KBM-7 (cell line): ENCODE measurements at places on chromosomes 7 and 10.

- no peak for DNase-seq
Measured at GRCh38 chr7:7931626-7932025, 37.0 kb upstream of the GLCCI1 start.

DNA sequence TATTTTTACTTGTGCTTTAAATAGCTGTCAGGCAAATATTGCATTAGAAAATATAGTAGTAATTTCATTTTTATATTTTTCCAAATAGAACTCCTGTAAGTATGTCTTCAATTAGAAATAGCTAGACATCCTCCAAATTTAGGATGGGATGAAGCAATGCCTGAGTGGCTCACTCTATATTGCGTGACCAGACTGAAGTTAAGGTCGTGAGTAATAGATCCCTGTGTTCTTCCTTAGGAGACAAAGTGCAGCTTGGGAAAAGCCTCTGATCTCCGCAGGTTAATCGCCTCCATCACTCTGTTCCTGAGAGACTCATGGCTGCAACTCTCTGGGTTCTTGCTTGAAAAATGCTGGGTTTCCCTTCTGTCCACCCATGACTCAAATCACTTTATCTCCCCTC, 484.8 kb upstream of the ANKRD30A start:
- DNase-seq, result no peak

GRCh38 chr7:53302496-53303246, 267.2 kb downstream of the POM121L12 start:
- DNase-seq, result no peak

- no peak for DNase-seq
Measured at GRCh38 chr7:104230606-104231005, 22.8 kb upstream of the ORC5 start.

- no peak for DNase-seq
Measured at GRCh38 chr10:69321039-69321715, 42.9 kb downstream of the HK1 start.

DNA sequence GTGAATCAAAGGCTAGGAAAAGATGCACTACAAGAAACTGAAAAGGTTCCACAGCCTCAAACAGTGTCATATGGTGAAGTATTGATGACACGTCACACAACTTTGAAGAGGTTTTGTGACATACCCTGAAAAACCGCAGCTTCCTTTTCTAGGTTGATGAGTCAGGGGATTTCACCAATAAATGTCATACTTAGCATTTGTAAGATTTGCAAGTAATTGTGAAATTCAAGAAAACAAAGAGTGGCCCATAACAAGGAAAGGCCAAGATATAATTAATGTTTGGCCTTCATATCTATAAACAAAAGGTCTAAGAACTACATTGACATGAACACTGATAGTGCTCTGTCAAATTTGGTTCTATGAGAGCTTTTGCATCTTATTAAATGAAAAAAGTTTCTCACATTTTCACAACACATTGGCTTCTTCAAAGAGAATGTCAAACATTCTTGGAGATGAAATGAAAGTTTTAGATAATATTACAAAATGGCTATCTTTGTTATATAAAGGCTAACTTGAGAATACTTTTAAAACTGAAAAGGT, 62.0 kb upstream of the NAMPT start:
- DNase-seq, result peak; percentile 89

- no peak for DNase-seq
Measured at GRCh38 chr10:52437205-52437646, 123.1 kb downstream of the DKK1 start.

DNA sequence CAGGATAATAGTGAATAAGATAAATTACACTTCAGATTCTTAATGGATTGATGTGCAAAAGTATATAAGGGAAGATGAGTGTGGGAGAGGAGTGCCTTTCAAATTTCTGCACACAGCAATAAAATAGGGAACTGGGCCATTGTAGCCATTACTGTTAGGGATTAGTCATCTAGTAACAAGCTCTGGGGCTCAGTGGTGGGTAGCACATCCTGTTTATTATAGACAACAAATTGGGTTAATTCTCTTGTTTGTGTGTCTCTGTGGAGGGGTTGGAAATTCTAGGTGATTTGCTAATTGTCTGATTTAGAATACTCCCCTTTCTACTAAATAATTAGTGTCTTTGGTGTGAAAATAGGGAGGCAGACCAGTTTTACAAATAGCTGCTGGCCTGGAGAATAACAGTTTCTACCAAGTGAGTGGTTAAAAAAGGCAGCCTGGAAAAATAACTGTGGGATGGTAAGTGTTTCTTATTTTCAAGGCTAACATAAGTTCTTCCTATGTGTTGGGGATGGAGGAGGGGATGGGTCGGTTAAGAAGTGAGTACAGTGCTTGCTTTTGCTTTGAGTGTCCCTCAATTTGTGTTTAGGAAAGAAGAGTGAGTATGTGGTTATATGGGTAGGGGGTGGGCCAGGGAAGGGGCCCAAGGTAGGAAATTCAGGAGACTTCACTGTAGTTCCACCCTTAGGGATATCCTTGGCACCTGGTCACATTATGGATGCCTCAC, 43.3 kb upstream of the TMEM248 start:
- DNase-seq, result peak; percentile 28

GRCh38 chr10:3811291-3811870, 26.4 kb upstream of the KLF6 start:
- DNase-seq, result no peak

- DNase-seq, result peak; percentile 77
Measured at GRCh38 chr10:31242902-31243301, 76.1 kb upstream of the ZEB1 start.

GRCh38 chr10:78981970-78982281, 86.8 kb upstream of the ZMIZ1 start:
- DNase-seq, result no peak

- DNase-seq, result no peak
Measured at GRCh38 chr10:104216631-104217030, 15.5 kb downstream of the CFAP43 start.

DNA sequence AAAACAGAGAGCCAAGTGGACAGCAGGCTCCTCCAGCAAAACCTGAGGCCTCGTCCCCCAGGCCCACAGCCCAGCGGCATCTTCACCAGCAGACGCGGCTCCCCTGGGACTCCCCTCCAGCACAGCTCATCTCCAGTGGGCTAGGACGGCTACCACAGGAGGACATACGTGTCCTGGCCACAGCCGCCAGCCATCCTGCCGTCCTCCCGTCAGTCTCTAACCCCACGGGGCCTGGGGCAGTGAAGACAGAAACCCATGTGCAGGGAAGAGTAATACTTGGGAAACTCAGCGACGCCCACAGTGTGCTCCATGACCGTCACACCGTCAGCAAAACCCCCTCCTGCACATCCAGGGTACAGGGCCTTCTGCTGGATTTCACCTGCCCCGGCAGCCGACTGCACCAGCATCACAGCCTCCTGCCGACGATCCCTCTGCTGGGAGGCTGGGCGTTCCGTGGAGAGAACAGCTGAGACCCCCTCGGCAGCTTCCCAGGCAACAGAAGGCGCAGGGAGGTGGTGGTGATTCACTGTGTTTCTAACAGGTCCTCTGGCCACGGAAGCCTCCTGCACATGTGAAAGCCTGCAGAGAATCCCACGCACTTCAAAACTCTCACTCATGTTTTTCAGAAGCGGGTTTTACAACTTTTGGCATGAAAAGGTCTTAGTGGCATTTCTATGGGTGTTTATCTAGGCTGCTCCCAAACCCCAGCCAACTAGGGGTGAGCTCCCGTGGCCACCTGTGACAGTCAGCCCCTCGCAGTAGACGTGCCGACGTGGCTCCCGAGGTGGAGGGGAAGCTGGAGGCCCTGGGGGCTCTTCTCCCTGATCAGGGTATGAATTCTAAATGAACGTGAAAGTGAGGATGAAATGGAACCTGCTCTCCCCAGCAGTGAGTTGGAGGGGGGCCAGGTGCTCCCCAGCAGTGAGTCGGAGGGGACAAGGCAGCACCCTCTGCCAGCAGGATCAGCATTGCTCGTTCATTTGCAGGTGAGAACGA, 513.5 kb downstream of the PTPRN2 start:
- no peak for DNase-seq

GRCh38 chr7:109898-110556, 82.3 kb upstream of the FAM20C start:
- no peak for DNase-seq

- DNase-seq, result no peak
Measured at GRCh38 chr10:78506614-78507013, 473.0 kb downstream of the RPS24 start.

GRCh38 chr10:36452851-36453250, 672.5 kb upstream of the ANKRD30A start:
- no peak for DNase-seq

- peak; percentile 74 for DNase-seq
Measured at GRCh38 chr7:6637544-6638229, 569 bp downstream of the ZNF316 start.

- no peak for DNase-seq
Measured at GRCh38 chr10:114420811-114421485, 16.6 kb upstream of the AFAP1L2 start.

DNA sequence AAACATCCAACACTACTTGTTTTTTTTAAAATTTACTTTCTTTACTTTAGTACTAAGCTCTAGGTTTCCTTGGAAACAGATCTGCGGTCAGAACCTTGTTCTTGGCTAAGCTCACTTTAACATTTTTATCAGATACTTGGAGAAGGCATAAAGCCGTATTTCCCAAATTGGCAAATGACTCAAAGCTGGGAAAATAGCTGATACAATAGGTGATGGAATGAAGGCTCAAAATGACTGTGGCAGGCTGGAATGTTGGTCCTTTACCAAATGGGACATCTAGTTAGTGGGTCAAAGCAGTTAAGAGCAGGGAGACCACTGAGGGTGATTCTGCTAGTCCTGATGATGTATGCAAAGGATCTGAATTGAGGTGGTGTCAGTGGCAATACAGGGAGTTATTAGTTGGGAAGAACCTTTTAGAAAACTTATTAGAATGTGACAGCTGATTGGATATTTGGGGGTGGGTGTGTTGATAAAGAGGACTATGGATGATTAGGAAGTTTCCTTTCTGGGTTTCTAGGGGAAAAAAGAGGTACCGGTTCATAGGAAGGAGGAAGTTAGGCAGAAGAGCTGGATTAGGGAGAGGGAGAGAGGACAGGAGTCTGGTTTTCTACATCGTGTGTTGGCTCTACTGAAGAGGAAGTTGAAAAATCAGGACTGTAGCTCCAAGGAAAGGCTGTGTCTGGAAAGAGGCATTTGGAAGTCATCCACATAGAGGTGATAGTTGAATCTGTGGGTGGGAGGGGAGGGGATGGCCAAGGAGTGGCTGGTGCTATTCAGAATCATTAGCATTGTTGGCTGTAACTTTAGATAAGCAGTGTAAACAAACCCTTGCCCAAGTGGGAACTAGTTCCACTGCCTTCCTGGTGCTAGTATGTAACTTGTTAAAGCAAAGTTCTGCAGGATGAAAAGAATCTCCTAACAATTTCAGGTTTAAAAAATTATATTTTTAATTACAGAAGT, 13.1 kb downstream of the PLCE1 start:
- no peak for DNase-seq

GRCh38 chr7:104363355-104363754, 35.0 kb downstream of the LHFPL3 start:
- DNase-seq, result no peak

- no peak for DNase-seq
Measured at GRCh38 chr7:146129296-146129695, 12.7 kb downstream of the CNTNAP2 start.

DNA sequence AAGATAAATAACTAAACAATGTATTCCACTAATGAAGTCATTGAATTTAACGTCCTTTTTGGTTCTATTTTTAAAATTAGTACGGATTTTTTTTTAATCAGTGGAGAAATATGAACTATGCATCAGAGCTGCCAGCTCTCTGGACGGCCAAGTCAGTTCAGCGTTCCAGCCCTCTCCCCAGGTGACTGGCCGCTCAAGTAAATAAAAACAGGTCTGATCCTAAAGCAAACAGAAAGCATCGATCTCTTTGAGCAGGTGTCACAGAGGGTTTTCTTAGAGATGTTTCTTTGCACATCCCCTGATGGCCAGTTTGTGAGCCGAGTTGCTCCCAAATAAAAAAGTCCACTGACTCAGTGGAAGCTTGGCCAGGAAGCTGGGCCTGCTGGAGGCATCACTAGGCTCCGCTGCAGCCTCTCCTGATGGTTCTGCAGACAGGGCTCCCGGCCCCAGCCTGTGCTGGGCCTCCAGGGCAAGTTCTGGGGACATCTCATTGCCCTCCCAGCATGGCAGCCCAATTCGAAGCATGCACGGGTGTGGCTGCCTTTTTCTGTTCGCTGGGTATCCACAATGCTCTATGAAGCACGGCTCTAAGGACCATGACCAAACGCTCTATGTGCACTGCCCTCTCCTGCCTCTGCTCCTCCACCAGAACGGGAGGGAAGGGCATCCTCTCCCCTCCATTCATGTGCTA, 74.7 kb upstream of the PPP2R2D start:
- DNase-seq, result no peak

- DNase-seq, result no peak
Measured at GRCh38 chr7:109873296-109873695, 1217.6 kb upstream of the LRRN3 start.

- no peak for DNase-seq
Measured at GRCh38 chr10:48595539-48595932, 9.3 kb downstream of the ARHGAP22 start.

GRCh38 chr10:598415-599170, 90.9 kb downstream of the DIP2C start:
- DNase-seq, result peak; percentile 16

DNA sequence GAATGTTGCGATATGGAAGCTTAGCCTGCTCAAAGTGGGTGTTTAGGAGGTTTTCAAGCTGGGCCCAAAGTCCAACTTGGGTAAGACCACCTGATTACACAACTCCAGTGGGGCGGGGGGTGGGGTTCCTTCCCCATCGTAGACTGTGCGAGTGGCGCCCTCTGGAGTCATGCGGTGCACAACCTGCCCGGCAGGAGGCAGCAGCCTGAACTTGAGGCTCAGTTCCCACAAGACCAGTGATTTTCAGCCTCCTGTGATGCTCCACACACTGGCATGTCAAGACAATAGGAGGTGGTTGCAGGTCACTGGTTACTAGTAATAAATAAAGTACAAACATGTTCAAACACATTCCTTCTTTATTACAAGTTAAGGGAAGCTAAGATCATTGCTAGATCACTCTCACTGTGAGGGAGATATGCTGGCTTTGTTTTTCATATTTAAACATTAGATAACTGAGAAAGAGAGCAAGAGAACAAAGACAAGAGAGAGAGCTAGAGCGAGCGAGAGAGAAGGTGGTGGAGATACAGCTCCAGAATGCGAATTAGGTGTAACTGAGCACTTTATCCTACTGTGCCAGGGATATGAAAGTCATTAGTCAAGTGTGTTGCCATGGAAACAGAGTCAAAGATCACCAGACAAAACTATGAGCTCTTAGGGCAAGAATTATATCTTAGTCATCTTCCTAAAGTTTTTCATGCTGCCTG, 97.4 kb upstream of the BMPER start:
- no peak for DNase-seq

- no peak for DNase-seq
Measured at GRCh38 chr10:130935128-130935439, 376.4 kb downstream of the TCERG1L start.

GRCh38 chr7:22174574-22174953, 182.4 kb downstream of the RAPGEF5 start:
- DNase-seq, result no peak

- no peak for DNase-seq
Measured at GRCh38 chr7:102248456-102249395, 37.9 kb upstream of the SH2B2 start.
